Ecto neural progenitor cell (in vitro differentiated cells): ENCODE measurements at places on chromosomes 2 and 18.
A peak's percentile ranks its signal among the peaks of the same experiment; 100 is the strongest.

DNA sequence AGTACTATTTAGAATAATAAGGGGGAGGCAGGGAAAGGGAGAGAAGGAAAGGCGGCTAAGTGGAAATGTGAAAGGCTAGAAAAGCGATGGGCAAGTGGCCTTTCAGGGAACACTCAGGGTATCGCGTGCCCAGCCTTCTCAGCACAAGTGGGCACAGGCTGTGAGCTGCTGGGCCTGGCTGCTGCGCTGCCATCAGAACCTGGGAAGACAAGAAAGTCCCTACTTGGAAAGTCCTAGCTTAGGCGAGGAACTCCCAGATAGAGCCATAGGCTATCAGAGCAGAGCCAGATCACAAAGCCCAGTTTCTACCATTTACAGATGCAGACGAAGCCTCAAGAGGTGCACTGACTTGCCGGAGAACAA is 9.8 kb upstream of the FZD7 start:
- DNase-seq: peak; percentile 59

DNA sequence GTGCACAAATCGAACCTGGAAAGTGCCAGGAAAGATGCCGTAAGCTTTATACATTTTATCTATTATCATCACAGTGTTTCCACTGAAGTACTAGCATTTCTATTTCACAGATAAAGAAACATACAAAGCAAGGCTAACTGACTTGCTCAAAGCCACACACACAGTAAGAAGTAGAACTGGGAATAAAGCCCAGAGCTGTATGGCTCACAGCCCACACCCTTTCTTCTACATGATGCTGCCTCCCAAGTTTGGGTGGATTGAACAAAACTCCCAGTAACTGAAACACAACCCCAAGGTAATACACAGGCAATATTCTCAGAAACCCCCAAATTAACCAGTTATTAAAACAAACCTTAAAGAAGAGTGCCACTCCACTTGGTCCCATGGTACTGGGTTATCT is 11.2 kb downstream of the SAP130 start:
- DNase-seq: no peak

- no peak for DNase-seq
Measured at GRCh38 chr2:177000061-177000714, 212.4 kb upstream of the HNRNPA3 start.

DNA sequence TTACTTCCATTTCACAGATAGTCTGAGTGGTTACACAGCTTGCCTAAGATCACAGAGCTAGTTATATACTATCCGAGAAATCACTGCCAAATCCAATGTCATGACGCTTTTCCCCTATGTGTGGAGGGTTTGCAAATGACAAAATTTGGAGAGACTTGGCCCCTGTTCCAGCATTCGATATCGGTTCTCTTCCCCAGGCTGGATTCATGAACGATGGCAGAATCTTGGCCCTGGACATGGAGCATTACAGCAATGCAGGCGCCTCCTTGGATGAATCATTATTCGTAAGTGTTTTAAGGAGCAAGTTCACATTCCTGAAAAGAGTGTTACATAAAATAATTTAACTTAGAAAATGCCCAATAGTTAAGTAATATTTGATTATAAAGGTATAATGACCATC is 55.1 kb downstream of the AOX1 start:
- no peak for DNase-seq

DNA sequence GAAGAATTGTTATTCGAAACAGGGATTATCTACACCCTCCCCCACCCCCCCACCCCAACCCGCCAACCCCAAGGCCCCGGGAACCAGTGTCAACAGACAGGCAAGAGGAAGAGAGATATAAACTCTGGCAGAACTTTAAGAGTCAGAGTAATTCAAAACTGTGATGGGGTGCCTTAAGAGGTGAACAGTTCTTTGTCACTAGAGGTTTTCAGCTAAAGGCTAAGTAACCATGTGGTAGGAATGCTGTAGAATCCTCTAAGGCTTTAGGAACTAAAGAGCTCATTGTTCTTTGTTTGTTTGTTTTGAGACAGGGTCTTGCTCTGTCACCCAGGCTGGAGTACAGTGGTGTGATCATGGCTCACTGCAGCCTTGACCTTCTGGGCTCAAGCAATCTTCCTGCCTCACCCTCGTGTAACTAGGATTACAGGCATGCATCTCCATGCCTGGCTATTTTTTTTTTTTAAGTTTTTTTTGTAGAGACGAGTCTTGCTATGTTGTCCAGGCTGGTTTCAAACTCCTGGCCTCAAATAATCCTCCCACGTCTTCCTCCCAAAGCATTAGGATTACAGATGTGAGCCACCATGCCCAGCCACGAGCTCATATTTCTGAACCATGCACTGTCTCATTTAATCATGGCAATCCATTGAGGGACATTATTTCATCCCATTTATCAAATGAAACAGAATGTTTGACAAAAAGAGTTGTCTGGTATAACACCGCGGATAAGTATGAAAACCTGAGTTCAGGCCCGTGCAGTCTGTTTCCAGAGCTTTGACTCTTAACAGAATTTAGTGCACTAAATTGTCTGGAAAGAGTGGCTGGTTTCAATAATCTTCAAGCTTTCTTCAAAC is 20.8 kb upstream of the TMEM17 start:
- DNase-seq: no peak

- peak; percentile 7 for DNase-seq
Measured at GRCh38 chr2:11027195-11027594, 115.5 kb downstream of the KCNF1 start.

DNA sequence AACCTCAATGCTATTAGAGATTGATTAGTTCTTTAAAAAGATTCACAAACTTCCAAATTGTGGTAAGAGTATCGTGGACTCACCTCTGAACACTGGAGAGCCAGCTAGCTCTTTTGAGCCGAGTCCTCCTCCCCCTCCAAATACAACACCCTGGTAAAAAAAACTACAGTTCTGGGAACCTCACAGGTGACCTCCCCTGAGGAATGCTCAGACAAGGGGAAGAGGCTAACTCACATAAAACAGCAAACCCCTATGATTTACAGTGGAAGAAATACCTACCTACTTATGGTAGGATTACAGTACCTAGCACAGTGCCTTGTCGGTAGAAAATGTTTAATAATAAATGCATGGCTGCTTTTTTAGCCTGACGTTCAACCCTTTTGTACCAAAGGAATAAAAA is 8.4 kb downstream of the ZNF24 start:
- no peak for DNase-seq

DNA sequence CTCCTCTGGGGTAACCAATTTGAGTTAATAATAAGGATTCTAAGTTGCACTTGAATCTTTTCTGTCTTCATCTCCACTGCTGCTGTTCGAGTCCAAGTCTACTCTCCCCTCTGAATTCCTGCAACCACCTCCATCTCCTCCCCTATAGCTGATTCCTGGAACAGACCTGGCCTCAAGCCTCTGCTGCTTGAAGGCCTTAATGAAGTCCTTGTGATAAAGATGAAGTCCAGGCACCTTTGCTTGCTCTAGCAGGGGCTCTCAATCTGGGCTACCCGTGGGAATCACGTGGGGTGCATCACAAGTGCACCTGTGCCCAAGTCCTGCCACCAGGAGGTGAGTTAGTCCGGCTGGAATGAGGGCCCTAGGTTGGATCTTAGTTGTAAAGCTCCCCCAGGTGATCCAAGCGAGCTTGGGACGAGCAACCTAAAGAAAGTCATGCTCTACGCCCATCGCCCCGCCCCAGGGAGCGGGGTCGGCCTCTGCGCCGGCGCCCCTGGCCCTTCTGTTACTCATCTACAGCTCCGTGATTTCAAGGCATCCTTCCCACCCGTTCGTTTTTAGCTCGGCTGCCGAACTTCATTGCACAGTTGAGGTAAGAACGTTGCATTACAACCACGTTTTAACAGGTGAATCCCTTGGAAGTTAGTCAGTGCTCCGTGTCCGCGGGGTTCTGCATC is 905 bp upstream of the IAH1 start:
- DNase-seq: peak; percentile 69

GRCh38 chr18:388200-388599 is 112.3 kb downstream of the COLEC12 start:
- no peak for DNase-seq

- DNase-seq: no peak
Measured at GRCh38 chr2:237097911-237098702, 12.4 kb downstream of the COPS8 start.

DNA sequence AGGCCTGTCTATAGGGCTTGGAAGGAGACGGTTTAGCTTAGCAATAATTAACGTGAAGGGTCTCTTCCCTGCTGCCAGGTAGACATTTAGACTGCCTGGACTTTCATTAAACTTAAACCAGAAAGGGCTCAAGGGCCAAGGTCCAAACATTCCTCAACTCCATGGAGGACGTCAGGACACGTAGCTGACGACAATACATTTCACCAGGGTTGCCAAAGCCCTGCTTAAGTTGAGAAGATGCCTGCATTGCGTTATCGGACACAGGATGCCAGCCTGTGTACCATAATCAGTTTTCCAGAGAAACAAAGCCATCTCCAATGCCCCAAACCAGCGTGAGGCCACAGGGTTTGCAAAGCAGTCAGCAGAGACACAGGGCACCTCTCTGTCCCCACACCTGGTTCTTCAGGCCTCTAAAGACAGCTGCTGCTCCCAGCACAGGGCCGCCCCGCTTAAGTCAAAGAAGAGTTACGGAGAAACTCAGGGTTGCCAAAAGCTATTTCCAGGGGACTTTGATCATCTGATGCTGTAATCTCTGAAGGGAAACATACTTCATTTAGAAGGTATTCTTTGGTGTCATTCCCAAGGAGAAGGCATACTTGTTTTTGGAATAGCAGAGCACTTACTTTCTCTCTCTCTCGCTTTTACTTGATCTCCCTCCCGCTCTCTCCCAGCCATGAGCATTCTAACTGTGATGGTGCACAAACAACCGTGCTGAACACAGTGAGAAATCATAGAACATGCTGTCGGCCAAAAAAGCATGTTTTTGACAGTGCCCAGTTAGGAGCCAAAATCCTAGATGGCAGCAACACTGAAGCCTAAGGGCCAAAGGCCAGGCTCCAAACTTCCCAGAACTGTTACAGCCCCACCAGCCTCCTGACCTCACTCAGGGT is 46.0 kb downstream of the TTC32 start:
- DNase-seq: no peak

DNA sequence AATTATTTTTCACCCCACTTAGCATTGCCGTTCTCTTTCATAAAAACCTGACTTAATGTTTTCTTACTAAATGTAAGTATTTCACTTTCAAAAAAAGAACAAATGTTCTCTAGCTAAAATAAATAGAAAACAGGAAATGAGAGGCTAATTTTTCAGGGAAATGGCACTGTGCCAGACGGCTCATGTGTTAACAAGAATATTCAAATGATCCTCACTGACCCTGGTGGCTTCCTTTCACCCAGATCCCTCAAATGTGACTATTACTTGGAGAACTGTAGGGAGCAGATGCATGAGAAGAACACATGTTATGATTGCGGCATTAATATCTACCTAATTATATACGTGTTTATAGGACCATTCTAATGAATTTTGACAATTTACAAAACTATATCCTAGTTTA is 827.7 kb downstream of the SOCS6 start:
- DNase-seq: no peak

- DNase-seq: no peak
Measured at GRCh38 chr2:134455426-134455825, 201.6 kb downstream of the MGAT5 start.

DNA sequence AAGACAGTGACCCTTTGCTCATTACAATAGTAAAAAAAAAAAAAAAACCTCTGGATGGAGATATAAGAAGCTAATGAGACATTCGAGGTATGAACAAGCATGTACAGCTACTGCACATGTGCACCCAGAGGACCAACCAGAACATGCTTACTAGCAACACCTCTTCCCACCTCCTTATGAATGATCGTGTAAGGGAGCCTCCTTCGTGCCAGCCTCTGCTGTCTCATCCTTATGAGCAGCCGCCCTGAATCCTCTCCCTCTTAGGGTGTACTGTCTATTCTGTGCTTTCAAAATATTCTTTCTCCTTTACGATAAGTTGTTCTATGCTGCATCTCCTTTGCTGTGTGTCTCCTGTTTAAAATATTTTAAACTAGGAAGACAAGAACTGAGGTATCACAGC is 91.4 kb upstream of the ACSL3 start:
- no peak for DNase-seq

DNA sequence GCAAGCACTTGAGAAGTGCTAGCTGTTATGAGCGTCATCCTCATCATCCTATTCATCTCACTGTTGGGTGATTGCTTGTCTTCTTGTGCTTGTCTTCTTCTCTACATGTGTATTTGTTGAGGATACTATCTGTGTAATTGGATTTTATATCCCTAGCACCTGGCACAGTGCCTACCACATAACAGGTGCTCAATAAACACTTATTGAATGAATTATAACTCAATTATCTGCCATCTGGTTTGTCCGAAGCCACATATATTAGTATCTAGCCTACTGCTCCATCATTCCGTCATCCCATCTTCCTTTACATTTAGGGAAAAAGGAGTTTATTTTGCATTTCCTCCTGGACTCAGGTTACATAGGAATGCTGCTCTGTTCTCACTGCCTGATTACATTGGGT is 330.4 kb upstream of the ETAA1 start:
- no peak for DNase-seq

GRCh38 chr2:158357699-158358098 is 98.9 kb downstream of the CCDC148 start:
- no peak for DNase-seq

DNA sequence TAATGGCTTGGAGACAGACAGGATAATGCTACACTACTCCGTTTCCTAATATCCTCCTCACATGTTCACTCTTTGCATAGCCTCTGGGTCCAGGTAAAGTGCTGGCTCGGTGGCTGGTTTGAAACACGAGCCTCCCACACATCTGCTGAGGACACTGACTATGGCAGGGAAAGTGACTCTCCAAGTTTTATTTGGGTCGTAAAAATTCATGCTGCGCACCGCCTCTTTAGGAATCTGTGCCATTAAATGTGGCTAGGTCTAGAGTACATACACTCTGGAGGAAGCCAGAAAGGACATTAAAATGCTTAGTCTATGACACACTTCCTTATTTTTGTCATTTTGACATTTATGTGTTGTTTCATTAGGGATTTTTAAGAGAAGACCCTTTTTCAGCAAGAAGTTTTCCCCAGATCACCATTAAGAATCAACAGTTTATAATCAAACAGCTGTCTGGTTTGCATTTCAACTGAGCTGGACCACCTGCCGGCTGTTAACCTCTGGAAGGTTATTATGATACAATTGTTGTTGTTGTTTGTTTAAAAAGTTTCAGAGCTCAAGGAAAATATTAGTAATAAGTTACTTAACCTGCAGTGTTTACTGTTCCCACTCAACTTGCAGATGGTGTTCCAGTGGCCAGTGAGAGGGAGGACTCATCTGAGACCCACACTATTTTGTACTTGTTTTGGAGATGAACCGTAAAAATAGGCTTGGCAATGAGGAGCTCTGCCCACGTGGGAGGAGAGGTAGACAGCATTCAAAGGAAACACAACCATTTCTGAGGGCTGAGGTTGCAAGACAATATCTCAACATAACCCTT is 443.3 kb upstream of the MEIS1 start:
- DNase-seq: no peak

DNA sequence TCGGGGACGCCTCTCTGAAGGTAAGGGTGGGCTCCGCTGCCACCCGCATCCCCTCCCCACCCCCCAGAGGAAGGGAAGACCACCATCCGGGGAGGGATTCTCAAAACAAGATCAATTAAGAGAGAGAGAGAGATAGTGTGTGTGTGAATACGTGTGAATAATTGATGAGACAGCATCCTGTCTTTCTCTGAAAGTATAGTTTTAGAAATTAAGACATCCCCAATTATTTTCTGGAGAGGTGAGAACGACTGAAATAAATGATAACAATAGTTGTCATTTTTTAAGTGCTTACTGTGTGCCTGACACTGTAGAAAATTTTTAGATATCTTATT is 751 bp downstream of the IL18R1 start:
- DNase-seq: no peak

- DNase-seq: no peak
Measured at GRCh38 chr2:54373855-54374254, 82.3 kb upstream of the SPTBN1 start.

- no peak for DNase-seq
Measured at GRCh38 chr2:225993430-225993829, 593.9 kb downstream of the NYAP2 start.
